ENCODE measurements at places on chromosomes 2 and 18.

DNA sequence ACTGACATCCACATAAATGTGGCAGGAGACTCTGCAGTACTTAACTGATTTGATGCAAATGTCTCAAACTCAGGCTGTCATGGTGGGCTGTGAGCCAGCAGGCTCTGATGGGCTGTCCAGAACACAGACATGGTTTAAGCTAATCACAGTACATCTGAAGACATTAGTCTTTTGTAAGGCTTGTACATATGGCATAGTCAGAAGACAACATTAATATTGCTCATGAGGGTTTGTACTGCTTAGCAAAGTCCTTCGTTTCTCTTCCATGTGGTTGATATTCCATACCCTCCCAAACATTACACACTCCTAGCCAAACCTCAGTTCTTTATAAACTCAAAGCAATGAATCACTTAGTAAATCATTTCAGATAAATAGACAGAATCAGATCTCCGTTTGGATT, 330.6 kb downstream of the RND3 start:
- no peak for DNase-seq

- DNase-seq, result no peak
Measured at GRCh38 chr2:135546436-135546835, 15.2 kb downstream of the R3HDM1 start.

GRCh38 chr2:73998933-73999332, 14.2 kb downstream of the TET3 start:
- DNase-seq, result no peak

DNA sequence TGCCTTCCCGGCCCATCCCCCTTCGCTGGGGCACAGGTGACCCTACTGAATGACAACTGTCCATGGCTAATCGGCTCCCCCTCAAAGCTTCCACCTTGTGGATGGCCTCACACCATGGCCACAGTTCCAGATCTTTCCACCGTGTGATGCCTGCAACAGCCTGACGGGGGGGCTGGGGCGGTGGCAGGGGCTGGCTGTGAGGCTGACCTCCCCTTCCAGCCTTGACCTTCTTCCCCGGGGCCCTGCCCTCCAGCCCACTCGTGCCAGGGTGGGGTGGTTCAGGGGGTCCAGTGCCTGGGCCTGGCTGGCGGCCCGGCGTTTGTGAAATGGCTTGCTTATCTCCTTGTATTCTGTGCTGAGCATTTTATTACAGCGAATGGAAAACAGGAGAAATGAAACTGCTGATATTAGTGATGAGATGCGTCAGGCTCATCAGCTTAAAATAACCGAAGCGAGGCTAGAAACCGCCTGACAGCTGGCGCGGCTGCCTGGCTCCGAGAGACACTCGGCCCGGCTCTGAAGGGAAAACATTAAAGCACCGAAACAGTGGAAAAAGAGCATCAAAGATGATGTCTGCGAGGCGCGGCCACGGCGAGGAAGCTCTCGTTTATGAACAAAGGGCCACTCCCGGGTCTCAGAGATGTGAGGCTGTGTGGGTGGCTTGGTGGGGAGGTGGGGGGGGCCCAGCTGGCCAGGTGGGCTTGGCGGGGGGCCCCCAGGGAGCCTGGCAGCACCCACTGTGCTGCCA, 916 bp upstream of the PDCD1 start:
- DNase-seq, result no peak

DNA sequence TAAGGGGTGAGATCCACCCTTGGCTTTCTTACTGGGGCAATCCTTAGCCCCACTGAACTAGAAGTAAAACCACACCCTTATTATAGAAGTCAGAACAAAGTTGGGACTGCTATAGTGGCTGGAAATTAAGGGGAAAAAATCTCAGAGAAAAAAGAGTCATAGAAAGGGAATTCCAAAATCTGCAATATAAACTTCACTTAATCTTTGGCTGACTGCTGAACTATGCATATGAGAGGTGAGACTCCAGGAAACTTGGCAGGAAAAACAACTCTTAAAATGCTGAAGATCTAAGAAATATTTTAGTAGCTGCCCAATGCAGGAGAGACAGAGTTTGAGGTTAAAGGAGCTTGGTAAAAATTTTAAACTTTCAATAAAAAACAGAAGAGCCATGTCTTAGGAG, 201.8 kb upstream of the FN1 start:
- DNase-seq, result no peak

GRCh38 chr18:51425889-51426288, 228.4 kb upstream of the MEX3C start:
- no peak for DNase-seq

GRCh38 chr2:11305338-11305737, 39.1 kb downstream of the ROCK2 start:
- DNase-seq, result no peak

DNA sequence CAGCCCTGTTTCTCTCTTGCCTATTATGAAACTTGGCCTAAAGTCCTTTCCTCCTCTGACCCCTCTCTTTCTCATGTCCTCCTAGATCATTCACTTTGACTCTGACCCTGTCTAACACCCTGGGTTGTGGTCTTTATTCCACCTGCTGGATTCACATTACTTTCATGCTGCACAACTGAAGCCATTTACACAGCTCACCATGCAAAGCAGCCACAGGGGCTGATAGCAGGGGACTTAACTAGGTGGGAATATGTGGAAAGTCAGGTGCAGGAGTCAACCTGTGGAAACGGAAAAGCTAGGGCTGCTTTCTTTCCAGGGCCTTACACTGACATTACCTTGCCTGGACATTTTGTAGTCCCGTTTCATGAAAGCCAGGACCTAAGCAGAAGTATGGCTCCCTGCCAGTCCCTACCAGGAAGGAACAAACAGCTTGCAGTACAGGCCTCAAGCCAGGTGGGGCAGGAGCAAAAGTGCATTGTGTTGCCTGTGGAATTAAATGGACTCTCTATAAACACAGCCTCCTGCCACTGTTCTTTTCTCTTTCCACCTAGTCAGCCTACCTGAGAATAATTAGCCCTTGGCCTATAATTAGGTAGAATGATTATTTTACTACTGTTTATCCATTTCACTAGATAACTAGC, 11.8 kb downstream of the MAPRE3 start:
- no peak for DNase-seq

DNA sequence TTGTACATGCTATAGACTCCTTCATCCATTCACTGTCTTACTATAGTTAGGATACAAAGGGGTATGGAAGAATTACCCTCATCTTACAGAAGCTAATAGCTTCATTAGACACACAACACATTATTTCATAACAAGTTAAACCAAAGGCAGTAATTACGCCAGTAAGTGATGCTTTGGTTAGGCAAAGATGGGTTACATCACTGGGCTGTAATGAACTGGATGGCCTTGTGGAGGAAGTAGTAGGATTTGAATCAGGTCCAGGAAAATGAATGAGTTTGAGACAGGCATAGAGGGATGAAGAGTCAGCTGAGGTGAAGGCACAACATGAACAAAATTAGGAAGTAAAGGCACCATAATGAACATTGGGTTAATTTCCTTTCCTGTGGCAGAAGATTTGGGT, 80.1 kb downstream of the SOCS6 start:
- no peak for DNase-seq

GRCh38 chr2:186976329-186976728, 127.4 kb upstream of the ZSWIM2 start:
- no peak for DNase-seq

DNA sequence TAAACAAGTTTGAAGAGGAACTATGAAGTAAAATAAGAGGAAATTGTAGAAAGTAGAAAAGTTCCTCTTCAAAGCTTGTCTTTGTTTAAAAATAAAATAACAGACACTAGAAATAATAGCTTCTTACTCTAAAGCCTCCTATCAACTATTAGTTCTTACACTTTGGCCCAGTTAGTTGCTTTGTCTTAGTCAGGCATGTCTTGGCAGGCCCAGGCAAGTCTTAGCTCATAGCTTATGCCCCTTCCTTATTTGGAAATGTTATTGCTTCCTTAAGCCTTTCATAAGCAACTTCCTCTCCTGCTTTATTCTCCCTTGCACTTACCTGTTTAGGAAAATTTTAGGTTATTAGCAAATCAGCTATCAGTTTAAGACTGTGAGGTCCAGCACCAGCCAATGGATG, 950.6 kb upstream of the LRATD1 start:
- peak; percentile 63 for DNase-seq

GRCh38 chr2:222862106-222862908, 1.5 kb downstream of the ACSL3 start:
- DNase-seq, result no peak

DNA sequence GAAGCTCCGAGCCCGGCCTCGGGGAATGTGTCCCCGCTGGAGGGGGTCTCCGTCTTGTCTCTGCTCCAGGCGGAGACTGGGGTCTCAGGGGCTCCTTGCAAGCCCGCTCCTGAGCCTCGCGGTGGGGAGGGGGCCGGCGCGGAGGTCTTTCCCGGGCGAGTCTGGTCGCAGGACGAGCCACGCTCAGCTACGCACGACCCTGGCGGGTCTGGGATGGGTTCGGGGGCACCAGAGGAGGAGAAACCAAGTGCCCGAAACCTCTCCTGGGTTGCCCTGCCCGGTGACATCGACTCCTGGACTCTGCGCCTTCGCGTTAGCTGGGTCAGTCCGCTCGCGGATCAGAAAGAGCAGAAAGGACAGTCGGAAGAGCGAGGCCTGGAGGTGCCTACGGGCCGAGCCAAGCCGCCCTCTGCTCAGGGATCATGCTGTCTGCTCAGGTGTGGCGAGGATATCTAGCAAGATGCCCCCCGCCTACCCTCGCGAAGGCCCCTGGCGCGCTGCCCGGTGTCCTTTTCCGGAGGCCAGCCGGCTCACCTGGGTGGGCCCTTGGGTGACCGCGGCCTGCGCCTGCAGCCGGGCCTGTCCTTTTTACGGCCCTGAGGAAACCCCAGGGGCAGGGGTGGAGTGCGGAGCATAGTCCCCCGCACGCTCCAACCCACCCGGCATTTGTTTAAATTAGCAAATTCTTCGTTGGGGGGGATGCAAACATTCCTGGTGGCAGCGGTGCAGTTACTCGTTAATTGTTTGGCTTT, 58.7 kb downstream of the SNORC start:
- no peak for DNase-seq

DNA sequence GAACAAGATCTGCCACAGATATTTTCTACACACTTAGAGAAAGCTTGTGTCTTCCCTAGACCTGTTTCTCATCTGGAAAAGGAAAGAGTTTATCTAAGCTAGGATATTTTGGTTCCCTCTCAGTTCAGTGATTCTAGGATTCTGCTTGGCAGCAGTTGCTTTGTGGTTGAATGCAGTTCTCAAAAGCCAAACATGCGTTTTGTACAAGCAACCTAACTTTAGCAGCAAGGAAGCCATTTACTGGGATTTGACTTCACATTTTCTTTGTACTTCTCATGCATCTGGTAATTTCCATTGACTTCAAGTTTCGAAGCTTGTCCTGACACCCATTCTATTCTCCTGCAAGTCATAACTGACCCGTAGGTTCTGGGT, 33.3 kb downstream of the VSNL1 start:
- DNase-seq, result no peak

GRCh38 chr18:55031979-55032378, 72.7 kb upstream of the CCDC68 start:
- no peak for DNase-seq

DNA sequence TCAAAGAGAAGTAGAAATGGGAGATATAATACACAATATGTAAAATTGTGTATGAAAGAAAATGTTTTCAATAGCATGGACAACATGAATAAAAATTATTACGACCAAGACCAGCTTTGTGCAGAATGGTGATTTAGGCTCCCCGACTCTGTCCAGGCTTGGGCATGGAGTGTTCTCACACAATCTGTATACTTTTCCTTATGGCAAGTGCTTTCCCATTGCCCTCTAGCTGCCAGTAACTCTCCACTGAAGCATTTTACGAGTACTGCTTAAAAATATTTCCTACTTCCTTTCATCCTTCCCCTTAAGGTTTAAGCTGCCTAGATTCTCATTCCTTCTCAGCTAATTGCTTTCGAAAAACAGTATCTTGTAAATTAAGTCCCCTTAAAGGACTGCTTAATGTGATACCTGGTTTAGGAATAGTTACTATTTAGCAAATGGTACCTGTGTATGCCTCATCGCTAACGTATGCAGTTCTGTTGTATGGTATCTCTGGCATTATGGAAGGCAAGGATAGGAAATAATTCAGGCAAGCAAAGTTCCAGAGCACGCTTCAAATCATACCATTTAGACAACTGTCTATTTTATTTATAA, 714.6 kb downstream of the ERBB4 start:
- DNase-seq, result no peak

Measured in epithelial cell of prostate (primary cell).